ENCODE measurements at places on chromosomes 11 and 22.
A peak's percentile ranks its signal among the peaks of the same experiment; 100 is the strongest.

DNA sequence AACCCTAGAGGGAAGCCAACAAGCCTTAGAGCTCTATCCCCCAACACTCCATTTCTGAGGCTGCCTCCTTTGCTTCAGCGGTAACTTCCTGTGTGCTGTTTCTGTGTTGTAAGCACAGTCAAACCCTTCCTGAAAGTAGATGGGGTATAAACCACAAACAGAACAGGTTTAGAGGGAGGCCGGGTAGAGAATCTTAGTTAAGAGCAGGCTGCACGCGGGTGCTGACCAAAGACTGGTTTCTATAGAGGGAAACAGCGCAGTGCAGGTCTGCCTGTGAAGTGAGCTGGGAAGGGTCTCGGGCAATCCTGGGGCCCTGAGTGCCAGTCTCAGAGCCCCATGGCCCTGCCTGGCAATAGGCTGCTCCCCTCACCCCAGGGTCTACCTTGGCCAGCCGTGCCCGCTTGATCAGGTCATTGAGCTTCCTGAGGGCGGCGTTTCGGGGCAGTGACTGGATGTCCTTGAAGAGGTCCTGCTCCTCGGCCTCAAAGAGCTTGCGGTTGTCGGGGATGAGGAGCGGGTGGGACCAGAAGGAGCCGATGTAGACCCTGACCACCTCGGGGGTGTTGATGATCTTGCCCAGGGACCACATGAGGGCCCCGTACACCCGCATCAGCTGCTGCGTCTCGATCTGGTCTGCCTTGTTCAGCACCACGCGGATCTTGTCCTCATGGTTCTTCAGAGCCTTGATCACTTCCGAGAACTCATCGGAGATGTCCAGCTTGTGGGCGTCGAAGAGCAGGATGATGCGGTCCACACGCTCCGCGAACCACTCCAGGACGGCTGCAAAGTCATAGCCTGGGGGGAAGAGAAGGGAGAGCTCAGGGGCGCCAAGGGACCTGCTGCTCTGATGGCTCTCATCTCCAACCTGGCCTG is 15.3 kb upstream of the CDC42BPG start:
- peak; percentile 95 for DNase-seq

DNA sequence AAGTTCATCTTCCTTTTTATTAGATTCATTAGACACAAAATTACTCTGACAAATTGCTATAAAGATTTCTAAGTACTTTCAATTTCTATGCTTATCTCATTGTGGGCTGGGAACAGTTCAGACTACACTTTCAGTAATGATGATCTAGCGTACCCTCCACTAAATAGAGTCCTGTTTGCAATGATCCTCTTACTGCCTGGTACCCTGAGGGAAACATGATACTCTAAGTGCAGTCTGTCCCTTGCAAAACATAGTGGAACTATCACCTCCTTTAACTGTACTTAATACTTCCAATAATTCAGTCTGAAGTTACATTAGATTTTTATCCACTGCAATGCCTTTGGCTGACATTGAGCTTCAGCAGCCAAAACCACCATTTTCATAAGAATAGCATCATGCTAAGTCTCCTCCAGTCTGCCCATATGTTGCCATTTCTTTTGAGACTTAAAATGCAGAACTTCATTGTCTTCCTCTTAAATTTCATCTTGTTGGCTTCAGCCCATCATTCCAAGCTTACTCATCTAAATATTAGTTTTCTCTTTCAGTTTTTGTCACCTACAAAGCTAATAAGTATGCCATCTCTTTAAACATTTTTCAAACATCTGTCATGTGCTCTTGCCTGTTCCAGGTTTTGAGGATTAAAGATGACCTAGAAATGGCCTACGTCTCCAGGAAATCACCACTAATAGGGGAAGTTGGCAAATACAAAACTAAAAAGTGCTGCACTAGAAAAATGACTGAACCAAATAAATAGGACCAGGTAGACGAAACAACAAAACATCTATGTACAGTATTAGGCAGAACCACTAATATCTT is 55.5 kb downstream of the PAK1 start:
- no peak for DNase-seq

- DNase-seq, result no peak
Measured at GRCh38 chr22:46557736-46558480, 20.5 kb upstream of the CELSR1 start.

DNA sequence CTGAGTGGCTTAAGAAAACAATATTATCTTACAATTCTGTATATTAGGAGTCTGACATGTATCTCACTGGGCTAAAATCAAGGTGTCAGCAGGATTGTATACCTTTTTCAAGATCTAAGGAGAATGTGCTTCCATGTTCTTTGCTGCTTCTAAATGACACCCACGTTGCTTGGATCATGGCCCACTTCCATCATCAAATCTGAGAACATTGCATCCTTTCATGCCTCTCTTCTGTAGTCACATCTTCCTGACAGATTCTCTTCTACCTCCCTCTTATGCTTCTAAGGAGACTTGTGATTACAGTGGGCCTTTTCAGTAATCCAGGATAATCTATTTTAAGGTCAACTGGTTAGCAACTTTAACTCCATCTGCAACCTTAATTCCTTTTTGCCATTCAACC is 499.4 kb downstream of the FAM181B start:
- DNase-seq, result no peak

DNA sequence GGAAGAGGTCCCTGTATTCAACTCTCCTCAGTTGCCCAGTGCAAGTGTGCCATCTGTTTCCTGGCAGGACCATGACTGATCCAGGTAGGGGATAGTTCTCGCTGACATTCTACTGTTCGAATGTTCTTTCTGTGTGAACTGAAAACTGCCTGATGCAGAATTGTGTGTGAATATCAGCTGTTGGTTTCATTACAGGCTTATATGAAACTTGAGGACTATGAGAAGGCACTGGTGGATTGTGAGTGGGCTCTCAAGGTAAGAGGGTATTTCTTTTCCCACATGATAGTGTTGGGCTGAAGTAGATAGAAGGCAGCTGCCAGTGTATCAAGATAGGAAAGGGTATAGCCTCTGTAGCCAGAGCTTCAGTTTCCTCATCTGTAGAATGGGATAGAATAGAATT is 15.3 kb downstream of the TTC12 start:
- no peak for DNase-seq

DNA sequence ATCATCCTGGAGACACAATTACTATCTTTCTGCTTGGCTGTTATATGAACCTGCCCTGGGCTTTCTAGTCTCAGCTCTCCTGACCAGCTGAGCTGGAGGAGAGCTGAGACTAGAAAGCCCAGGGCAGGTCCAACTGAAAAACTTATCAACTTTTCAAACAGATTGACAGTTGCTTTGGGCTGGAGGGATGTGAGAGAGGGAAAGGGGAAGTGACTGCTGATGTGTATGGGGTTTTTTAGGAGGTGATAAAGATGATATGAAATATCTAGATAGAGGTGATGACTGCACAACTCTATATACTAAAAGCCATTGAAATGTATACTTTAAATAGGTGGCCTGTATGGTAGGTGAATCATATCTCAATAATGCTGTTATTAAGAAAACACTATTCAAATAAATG is 60.2 kb upstream of the CHRM4 start:
- no peak for DNase-seq

- DNase-seq, result peak; percentile 69
Measured at GRCh38 chr11:130042093-130042591, 27.6 kb upstream of the APLP2 start.
